ENCODE measurements at places on chromosomes 1 and 21.

DNA sequence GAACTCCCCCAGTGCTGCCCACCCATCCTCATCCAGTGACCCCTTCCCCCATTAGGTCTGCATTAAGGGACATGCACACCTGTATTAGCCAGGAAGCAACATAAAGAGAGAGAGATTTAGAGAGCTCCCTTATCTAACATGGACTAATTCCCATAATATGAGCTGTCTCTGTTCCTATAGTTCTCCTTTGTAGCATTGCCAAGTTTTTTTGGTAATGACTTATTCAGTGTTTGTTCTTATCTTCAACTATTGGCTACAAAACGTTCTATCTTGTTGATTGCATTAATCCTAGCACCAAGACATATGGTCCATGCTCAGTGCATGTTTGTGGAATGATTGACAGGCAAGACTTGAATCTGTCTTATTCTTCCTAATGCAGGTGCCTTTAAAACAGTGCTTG lies 264.0 kb downstream of the ADGRL2 start:
- DNase-seq, result no peak

DNA sequence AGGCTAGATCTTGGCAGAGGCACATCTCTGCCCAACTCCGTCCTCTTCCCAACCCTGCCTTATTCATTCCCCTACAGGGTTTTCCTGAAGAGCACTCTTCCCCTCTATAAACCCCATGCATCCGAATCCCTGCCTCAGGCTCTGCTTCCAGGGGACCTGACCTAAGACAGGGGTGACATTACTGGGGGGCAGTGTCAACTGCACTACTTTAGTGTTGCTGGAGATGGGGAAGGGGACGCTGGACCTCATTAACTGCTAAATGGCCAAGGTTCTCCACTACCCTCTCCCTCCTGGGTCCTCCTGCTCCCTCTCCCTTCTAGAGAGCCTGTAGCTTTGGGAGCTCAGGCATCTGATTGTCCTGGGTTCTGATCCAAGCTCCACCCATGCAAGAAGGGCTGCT lies 126.2 kb downstream of the GRIK3 start:
- no peak for DNase-seq

DNA sequence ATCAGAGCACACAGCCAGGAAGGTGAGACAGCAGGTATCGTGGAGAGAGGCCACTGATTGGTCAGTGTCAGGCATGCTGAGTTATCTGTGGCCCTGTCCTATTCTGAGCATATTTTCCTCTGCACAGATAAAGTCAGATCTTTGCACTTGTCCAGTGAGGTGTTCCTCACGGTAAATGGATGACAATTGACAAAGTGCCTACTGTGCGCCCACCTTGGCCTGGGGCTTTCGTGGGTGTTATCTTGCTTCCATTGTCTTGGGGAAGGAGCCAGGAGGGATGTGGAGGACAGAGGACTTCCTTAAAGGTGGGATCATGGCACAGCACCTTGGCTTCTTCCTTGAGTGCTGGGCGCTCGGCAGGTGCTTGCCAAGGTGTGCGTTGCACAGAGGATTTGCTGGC lies 46.0 kb upstream of the WNT4 start:
- DNase-seq, result no peak

DNA sequence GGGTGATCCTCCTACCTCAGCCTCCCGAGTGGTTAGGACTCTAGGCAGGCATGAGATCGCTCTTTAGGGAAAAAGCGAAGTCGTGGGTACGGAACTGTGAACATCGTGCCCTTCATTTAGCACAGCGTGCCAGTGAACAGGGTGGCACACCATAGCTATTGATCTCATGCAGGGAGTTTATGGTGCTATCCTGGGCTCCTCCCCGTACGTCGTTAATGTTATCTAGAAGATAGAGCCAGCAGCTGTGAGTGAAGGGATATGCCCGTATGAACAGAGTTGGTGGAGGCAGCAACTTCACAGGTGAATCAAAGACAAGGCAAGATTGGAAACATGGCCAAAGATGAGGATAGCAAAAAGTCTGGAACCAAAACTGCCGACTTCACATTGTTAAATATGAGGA lies 11.2 kb downstream of the CLCN6 start:
- DNase-seq, result no peak

- no peak for DNase-seq
These were observed 38.4 kb upstream of the RBM34 start for GRCh38 chr1:235199441-235199840.

DNA sequence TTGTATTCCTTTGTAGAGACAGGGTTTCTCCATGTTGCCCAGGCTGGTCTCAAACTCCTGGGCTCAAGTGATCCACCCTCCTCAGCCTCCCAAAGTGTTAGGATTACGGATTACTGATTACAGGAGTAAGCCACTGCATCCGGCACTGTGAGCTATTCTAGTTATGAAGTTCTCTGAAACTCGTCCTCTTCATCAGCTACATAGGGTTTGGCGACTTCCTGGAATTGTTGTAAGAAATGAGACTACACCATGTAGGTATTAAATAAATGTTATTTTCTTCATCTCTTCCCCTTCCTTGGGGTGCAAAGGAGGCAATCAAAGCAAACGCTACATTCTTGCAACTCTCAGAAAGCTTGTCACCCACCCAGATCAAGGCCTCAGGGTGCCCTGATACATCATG lies 131.2 kb upstream of the TIAM1 start:
- DNase-seq, result no peak

DNA sequence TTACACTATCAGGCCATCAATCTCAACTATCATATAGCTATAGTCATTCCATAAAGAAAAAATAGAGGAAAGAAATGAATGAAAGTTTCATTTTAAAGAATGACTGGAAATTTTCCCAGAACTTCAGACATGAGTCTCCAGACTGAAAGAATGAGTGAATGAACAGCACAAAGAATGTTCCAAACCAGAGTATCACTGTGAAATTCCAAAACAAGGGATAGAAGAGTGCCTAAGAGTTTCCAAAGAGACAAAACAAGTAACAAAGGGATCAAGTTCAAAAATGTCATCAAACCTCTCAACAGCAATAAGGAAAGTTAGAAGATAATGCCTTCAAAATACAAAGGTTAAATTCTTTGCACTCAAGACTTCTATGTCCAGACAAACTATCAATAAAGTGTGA lies 114.9 kb downstream of the DENND1B start:
- DNase-seq, result no peak

DNA sequence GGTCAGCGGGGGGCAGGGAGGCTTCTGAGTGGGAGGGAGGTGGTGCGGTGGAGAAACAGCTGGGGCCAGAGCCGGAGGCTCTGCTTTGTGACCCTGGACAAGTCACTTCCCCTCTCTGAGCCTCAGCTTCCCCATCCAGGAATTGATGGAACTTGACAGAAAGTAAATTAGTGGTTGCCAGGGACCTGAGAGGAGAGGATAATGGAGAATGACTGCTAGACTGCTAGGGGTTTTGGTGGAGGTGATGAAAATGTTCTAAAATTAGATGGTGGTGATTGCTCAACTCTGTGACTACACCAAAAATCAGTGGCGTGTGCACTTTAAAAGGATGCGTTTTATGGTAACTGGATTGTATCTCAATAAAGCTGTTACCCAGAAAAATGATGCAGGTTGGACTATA lies 100.9 kb downstream of the ARHGEF10L start:
- no peak for DNase-seq

GRCh38 chr1:216330262-216330661 lies 93.0 kb downstream of the USH2A start:
- no peak for DNase-seq

GRCh38 chr1:59640851-59641250 lies 173.9 kb upstream of the HOOK1 start:
- DNase-seq, result no peak

DNA sequence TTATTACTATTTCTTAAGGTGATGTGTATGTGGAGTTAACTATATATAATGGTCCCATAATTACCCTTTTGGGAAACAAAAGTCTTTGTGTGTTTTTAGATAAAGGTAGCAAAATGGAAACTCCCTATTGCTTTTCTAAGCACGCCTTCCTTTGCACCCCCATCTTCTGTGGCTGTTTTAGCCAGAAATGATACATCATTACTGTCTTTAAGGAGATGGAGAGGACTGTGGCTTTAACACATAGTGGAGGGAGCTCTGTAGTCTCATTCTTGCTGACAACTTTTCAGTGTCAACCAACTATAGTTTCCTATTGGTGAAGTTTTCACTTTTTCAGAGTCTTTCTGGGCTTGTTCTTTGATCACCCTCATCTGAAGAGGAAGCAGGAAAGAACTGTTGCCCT lies 1.0 kb downstream of the APOBEC4 start:
- no peak for DNase-seq

DNA sequence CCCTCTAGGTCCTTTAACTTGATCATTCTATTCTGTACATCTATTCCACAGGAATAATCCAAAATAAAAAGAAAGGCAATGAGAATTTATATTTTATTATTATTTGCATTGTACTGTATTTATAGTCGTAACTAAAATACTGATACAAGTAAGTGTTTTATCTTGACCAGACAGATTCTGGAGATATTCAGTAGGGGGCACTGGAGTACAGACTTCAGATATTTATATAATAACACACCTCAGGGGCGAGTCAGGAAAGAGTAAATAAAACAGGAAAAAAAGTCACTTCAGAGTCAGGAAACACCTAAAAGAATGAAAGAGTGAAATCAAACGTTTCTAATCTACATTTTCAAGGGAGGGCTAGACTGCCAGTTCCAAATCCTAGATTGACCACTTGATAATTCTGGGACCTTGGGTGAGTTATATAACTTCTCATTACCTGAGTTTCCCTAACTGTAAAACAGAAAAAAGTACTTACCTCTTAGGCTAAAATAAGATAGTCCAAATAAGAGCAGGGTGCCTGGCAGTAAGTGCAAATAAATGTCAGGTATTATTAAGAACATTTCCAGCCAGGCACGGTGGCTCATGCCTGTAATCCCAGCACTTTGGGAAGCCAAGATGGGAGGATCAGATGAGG lies 31.1 kb upstream of the MTF1 start:
- DNase-seq, result no peak

Measured in stimulated activated CD8-positive, alpha-beta memory T cell treated with anti-CD3 and anti-CD28 coated beads, Interleukin-4, amount 100 ng/mL, for 24 hours (primary cell).